Ecto neural progenitor cell (in vitro differentiated cells): ENCODE measurements at places on chromosomes 3 and 15.

GRCh38 chr15:87941606-87942005 is 314.9 kb downstream of the NTRK3 start:
- no peak for DNase-seq

DNA sequence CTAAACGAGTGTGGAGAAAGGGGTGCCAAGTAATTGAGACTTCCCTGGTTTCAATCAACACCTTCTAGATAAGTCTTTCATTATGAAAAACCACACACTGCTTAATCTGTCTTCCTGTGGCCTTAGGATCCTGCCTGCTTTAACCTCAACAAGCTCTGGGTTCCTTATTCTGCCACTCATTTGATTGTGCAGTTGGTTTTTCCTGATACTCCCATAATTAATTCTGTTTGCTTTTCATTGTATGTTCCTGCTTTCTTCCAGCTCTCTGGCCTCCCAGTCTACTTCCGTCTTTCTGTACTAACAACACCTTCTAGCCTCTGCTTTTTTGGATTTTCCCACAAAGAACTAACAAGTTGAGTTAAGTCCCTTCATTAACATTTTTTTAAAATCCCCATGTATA is 20.2 kb upstream of the GCNT3 start:
- no peak for DNase-seq

DNA sequence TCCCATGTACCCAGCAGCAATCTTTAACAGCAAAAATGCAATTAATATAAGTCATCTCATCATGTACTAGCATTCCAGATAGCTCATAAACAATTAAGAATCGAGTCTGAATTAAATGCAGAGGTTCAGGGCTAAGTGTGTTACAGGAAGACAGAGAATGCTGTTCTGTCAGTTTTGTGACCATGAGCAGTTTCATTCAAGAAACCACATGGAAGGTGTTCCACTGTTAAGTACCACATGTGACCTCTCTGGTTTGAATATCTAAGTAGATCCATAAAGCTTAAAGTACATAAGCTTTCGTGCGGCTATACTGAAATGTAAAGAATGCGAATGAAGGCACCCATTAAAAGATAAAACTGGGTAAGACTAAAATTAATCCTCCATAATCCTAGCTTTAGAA is 272.3 kb downstream of the IL5RA start:
- no peak for DNase-seq

GRCh38 chr15:79213650-79214049 is 68.9 kb upstream of the ANKRD34C start:
- DNase-seq = no peak

DNA sequence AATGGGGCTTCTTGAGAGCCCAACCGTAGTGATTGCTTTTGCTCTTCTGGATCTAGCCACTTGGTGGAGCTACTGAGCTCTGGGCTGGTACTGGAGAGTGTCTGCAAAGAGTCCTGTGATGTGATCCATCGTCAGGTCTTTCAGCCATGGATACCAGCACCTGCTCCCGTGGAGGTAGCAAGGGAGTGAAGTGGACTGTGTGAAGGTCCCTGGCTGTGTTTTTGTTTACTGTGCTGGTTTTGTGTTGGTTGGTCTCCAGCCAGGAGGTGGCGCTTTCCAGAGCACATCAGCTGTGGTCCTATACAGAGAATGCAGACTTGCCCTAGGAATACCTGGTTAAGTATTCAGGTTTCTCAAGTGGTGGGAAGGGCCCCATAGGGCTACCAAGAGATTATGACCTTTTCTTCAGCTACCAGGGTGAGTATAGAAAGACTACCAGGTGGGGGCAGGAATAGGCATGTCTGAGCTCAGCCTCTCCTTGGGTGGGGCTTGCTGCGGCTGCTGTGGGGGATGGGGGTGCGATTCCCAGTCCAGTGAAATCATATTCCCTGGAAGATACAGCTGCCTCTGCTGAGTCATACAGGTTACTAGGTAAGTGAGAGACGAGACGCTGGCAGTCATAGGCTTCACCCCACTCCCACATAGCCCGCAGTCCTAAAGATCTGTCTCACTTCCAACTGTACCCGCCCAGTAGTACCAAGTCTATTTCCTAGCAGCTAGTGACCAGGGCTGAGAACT is 733.7 kb downstream of the ZNF385D start:
- no peak for DNase-seq

- DNase-seq = no peak
Measured at GRCh38 chr15:96058103-96058851, 272.2 kb upstream of the NR2F2 start.

DNA sequence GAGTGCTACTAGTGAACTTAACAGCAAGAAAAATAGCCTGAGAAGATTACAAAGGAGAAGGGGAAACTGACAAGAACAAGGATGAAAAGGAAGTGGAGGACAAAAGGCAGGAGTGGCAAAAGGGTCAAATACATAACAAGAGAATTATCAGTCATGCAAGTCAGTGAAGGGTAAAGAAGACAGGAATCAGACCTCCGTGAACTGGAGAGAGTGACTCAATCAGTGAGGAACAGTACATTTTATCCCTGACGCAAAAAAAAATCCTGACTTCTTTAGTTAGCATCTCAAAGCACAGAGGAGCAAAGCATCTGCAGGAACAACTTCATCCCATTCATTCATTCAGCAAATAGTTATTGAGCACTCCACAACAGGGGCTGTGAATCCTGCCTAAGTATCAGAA is 97.8 kb downstream of the SST start:
- DNase-seq = no peak

GRCh38 chr3:170485294-170485693 is 66.6 kb downstream of the CLDN11 start:
- DNase-seq = no peak

GRCh38 chr3:174767853-174768382 is 91.2 kb upstream of the NAALADL2 start:
- no peak for DNase-seq

GRCh38 chr3:130661140-130661891 is 85.3 kb downstream of the PIK3R4 start:
- no peak for DNase-seq

DNA sequence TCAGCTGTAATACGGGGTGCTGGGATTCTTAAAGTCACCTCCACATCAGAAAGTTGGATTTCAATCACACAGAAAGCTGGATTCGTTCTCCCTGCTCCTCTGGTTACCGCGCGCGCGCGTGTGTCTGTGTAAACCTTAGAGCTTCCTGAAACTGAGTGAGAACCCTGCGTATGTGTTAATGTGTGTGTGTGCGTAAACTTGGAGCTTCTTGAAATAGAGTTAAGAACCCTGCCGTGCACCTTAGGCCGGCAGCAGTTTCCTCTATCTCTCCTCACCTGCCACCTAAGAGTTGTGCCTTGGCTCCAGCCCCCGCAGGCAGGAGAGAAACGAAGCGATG is 531 bp downstream of the LZTFL1 start:
- DNase-seq = no peak

DNA sequence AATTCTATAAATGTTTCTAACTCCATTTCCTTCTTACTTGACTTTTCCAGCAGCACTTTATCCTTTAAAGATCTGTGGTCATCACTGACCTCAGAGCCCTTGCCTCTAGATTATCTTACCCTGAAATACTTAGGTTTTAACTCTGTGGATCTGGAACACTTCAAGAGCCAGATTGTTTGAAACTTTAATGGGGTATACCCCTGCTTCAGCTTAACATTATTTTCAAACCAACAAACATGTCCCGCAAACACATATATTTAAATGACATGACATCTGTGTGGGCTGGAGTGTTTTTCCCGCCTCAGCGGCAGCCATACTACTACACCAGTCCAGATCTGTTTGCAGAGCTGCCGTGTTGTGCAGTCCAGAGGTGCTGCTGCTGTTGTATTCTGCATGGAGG is 252.0 kb upstream of the TPM1 start:
- DNase-seq = no peak

DNA sequence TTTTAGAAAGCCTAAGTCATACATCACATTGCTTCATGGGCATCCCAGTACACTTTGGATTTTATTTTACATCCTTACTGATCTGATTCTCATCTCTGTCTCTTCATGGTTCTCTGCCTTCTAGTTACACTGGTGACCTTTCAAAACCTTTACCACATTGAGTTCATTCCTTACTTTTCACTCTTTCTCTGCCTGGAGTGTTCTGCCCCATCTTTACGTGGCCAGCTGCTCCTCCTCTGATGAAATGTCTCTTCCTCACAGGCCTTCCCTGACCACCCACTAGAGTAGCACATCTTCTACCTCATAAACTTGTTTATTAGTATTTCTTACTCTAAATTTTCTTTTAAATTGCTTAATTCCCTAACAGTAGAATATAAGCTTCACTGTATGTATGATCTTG is 17.7 kb downstream of the CTNNB1 start:
- DNase-seq = no peak

DNA sequence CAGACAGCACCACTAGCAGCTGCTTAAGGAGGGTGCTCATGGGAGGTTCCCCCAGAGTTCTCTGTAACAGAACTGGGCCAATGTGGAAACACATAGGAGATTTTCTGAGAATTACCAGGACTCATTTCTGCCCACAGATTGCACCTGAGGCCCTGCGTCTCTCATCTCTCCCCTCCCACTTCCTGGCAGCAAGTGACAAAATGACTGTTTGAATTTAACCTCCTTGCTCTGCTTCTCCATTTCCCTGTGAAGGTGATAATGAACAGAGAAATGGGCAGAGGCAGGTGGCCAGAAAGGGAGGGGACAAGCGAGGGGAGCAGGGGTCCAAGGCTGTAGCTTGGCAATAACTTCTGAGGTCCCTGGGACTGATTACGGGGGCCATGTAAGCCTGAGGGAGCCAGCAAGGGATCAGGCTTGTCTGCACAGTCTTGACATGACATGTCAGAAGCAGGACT is 8.0 kb downstream of the EPHB1 start:
- no peak for DNase-seq

DNA sequence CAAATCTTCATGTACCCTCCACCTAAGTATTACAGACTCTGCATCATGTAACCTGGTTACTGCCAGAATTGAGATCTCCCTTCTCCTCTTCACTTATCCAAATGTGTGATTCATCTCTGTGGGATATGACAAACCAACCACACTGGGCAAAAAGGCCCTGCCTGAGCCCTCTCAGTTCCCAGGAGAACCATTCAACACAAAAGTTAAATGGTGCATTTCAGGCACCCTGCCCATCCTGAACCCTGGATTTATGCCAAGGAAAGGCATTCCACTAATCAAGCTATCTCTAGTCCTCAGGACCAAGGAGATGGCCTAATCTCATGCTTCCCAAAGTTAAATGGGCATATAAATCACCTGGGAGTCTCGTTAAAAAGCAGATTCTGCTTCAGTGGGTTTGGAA is 108.5 kb downstream of the TNIK start:
- no peak for DNase-seq

DNA sequence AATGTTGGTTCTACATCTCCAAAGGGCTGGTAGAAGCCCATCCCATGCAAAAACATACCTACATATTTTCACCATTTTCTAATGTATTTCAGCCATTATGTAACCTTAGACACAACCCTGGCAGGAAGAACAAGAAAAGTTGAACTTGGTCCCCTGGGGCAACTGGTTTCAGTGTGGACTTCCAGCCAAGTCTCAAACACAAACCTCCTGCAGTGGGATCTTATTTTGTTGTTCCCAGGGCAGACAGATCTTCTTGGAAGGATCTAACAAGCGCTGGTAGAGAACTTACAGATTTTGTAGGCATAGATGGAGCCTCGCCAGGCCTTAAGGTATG is 96.3 kb downstream of the ADAMTS17 start:
- no peak for DNase-seq

GRCh38 chr15:78676424-78677110 is 35.6 kb upstream of the CHRNB4 start:
- no peak for DNase-seq

- DNase-seq = no peak
Measured at GRCh38 chr15:80265021-80265420, 13.0 kb upstream of the CTXND1 start.

DNA sequence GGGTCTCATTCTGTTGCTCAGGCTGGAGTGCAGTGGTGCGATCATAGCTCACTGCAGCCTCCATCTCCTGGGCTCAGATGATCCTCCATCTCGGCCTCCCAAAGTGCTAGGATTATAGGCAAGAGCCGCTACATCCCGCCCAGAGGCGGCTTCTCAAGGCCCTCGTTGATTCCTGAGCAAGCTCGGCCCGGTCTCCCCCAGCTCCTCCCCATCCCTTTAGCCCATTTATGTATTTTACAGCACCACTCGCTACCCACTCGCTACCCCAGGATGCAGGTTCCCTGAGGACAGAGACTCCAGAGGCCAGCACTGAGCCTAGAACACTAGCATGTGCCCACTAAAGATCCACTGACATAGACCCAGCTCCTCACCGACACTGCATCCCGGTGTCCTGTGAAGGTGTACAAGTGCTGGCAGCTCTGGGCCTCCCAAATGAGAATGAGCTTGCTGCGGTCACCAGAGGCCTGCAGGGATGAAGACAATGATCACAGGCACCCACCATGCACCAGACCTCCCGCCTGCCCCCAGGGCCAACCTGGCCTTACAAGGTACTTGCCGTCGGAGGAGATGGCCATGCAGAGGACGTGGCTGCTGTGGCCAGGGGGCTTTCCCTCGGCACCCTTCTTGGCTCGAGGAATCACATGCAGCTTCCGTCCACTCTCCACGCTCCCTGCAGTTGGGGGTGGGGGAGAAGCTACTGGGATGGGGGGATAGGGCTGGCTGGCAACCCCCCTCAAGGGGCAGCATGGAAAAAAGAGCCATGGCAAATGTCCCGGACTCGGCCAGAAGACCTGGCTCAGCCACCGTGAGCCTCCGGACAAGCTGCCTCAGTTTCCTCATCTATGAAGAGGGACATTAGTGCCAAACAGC is 5.6 kb downstream of the RRP9 start:
- DNase-seq = no peak

DNA sequence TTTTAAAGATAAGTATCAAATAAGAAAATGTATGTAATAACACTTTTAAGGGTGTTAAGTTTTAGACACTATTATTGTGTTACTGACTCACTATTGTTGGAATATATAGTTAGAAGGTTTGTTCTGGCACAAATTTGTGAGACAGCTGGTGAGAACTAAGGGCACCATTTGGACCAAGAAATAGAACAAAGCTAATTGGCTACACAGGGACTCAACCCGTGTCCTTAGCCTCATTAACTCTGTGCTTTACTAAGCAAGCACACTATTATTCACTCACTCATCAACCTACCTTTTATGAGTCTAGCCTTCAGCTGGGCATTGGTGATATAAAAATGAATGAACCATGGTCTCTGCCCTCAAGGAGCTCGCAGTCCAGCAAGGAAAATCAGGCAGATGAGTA is 4.1 kb upstream of the UNC13C start:
- DNase-seq = no peak
